ENCODE measurements at places on chromosomes 12 and 14. TPM values are rescaled to one million over a fixed set of nuclear protein-coding genes. Genes with fewer than 3 reads are reported as not detected.

GRCh38 chr12:102429211-102430154 is 50.9 kb downstream of the IGF1 start:
- DNase-seq = no peak

- peak; percentile 40 for DNase-seq
Measured at GRCh38 chr12:42696406-42697149, 107.0 kb upstream of the PRICKLE1 start.

GRCh38 chr12:43333644-43334043 is 218.4 kb downstream of the ADAMTS20 start:
- DNase-seq = no peak

DNA sequence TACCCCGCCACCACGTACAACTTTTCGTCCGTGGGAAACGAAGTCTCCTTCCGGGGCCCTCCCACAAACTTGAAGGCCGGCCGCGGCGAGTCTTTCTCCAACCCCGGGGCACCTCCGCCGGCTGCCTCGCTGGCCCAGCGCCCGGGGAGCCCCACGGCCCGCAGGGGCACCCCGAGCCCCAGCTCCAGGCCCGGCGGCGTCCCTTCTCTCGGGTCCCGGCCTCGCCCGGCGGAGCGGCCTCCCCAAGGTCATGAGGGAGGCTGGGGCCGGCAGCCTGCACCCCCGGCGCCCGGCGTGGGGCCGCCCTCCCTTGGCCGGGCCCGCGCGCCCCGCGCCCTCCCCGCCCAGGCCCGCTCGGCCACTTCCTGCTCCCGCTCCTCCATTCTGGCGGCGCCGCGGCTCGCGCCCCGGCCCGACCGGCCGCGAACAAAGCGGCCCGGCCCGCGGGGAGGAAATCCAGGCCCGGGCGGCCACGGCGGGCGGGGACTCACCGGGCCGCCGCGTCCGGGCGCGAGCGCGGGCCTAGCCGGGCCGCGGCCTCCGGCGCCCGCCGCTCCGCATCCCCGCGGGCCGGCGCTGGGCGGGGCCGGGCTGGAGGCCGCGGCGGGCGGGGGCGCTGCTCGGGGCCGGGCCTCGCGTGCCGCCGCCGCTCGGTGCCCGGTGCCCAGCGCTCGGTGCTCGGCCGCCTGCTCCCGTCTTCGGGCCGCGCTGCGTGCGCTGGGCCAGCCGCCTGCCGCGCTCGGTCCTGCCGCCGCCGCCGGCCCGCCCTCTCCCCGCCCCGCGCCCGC is at the start of gene AKT1:
TSS of gene AKT1 (minus strand) at position 756 of the 788 bp plus-strand sequence. CDS start 3,105 bp downstream, outside the sequence.
- no peak for DNase-seq

- no peak for DNase-seq
Measured at GRCh38 chr12:7292300-7292699, 11.6 kb upstream of the ACSM4 start.

DNA sequence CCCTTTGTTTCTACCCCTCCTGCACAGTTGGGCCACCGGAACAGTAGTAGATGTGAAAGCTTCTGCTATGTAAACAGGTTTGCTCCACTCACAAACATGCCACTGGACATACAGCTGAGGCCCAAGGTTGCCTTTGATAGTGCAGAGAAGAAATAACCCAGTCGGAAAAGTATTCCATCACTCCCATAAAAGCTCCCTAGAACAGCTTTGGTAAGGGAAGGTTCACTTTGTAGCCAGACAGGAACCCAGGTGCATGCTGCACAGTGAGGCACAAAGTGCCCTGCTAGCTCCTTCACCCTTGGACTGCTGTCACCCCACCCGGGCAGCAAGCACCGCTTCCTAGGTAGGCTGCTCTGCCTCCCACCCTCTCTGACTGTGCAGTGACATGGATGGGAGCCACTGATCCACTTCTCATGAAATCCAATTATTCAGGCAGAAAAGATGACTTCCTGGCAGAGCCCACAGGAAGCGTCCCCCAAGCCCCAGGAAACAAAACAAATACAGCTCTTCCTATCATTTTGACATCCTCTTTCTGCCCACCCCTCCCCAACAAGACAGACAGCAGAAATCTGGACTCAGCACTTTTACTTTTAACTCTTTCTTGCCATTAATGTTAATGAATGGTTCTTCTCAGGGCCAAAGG is 100.2 kb downstream of the SRGAP1 start:
- no peak for DNase-seq

DNA sequence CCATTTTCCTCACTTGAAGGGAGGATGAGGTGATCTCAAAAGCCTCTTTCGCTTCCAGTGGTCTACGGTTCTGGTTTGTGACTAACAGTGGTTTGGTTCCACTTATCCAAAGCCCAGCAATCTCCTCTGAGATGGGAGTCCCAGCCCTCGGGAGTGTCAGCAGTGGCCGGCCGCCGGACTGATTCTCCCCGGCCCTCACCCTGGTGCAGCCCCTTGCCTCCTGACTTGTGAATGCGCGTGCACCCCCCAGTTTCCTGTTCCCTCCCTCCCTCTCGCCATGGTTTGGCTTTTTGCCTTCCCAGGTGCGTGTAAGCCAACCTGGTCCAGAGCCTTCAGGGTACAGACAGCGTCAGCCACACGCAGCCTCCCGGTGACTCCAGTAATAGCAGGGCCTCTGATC is 74.5 kb downstream of the B4GALNT3 start:
- DNase-seq = no peak

GRCh38 chr12:57524814-57525614 is 2.4 kb downstream of the MBD6 start:
- no peak for DNase-seq

DNA sequence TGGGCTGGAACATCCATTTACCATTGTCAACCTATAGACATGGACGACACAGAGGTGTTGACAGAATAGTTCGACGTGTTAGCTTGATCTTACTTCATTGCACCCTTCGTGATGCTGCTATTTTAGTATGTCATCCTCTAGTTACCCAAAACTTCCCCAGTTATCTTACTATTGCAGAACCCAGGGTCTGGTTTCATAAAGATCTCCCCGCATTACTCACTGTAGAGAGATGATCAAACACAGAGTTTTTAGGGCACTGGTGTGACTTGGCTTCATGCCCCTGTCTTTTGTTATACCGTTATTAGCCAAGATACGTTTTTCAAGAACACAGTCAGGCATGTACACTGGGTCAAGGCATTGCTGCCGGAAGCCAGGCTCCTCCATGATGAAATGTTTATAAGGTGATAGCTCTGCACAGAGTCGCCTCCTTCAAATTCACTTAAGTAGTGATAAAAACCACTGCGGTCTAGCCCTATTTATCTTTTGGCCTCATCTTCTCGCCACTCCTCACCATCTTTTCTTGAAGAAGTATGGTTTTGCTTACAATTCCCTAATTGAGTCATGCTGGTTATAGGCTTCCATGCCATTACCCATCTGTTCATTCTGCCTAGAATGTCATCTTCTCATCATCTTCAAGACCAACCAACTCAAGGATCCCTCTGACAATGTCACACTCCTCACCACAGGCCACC is 1127.9 kb downstream of the VRK1 start:
- no peak for DNase-seq

DNA sequence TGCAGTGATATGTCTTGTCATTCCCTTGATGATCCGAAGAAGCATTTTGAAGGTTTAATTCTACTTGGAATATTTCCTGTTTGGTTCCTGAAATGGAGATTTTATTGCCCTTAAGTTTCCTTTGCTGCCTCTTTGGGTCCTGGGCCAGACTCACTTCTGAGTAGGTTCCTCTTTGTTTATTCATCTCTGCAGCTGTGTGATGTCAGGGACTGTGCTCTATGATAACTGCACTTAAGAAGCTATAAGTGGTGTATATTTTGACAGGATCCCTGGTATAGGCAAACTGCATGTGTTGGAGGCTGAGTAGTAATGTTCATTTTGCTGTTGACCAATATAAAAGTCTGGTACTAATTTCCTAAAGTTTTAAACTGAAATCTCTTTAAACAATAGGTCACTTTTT is at the start of gene KLRC4:
TSS of gene KLRC4 (minus strand) at position 366 of the 400 bp plus-strand sequence. CDS start at position 184, 182 bp downstream.
- no peak for DNase-seq

GRCh38 chr12:69274861-69275260 is 35.5 kb downstream of the CPSF6 start:
- DNase-seq = peak; percentile 12

DNA sequence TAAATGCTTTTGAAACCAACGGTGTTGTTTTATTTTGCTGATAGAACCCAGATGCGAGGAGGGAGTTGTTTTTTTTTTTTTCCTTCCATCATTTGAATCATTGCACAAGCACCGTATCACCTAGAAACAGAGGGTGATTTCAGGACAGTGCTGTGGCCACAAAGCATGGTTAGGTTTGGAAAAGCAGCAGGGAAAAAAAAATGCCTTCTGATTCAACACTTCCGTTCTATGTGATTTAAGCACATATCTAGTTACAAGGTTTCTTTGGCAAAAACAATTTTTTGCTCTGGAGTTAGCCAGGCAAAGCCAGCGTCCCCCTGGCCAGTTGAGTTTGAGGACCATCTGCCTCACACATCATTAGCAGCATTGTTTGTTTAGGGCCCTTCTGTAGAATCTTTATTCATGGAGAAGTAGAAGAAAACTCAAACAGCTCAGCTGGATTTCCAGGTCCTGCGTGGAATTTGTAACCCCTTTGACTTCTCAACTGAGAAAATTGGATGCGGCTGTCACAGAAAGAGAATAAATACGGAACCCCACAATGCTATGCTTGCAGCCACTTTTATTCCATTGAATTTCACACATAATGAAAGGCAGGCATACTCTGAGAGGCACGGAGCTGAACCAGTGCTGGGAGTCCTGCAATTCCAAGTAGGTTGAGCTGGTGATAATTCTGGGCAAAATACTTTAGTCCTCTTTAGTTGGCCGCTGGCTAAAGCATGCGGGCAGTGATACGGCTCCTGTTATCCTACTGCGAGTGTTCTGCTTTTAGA is 17.0 kb upstream of the WNT5B start:
- peak; percentile 90 for DNase-seq

- no peak for DNase-seq
Measured at GRCh38 chr12:117127933-117128823, 29.0 kb upstream of the TESC start.

DNA sequence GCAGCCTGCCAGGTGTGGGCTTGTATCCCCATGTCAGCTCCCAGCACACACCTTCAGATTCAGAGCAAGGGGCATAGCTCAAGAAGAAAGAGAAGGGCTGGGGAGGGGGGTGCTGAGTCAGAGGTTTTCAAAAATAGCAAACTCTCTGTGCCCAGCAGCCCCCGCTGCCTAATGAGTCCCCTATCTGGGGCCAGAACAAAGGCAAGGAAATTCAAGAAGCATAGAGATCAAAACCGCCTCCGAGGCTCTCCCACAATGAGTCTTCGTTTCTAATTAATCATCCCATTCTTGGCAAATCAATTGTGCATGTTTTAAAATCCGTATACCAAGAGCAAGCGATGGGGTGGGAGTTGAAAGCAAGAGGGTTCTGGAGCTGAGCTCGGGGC is 19.5 kb upstream of the CMKLR1 start:
- no peak for DNase-seq

DNA sequence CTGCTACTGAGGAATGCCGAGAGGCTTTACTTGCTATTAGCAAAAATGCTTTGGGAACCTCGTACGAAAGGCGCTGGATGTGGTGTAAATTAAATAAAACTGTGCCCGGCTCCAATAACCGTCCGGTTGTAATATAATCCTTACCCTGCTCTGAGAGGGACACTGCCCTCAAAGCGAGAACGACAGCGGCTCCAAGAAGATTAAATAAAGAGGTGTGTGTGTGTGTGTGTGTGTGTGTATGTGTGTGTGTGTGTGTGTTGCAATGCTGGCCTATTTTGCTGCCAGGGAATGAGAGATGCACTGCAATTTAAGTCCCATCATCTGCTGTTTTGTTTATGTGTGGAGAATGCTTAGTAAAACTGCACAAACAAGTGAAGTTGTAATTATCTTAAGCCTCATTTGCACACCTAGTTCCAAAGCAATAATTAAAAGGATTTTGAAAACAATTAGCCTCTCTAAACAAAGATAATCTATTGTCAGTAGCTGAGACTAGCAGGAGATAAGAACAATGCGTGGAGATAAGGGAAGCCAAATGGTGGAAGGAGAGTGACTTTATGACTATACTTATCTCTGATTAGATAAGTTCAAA is 1.2 kb upstream of the SIX1 start:
- DNase-seq = no peak

GRCh38 chr12:42756841-42757623 is 167.5 kb upstream of the PRICKLE1 start:
- peak; percentile 100 for DNase-seq

Gene WIF1
- total RNA-seq = not detected

Gene CACNA1C
- 0.05 TPM for total RNA-seq

Gene BCL11B
- 0.17 TPM for total RNA-seq

Gene RALGAPA1
- 20.5 TPM for total RNA-seq

Gene MRPL52
- 61.1 TPM for total RNA-seq

All from renal cortical epithelial cell (primary cell).